Activated CD8-positive, alpha-beta memory T cell treated with anti-CD3 and anti-CD28 coated beads, Interleukin-2, amount 50 U/mL, for 48 hours (primary cell): ENCODE measurements at places on chromosomes 2 and 18.

GRCh38 chr2:128523457-128523856 lies 204.8 kb upstream of the HS6ST1 start:
- no peak for DNase-seq

DNA sequence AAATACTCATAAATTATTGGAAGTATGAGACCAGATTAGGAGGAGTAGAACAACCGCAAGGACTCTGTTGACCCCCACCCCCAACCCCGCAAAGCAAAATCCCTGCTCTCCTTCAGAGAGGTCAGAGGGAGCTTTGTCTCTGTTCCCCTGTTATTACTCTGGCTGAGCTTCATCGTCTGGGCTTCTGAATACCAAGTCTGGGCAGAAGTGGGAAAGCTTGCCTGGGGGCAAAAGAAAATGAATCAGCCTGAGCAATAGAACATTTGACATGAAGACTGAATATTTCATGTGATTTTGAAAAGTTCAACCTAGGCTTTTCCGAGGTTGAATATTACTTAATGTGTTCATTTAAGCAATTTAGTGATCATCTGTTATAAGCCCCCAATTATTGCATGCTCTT lies 114.6 kb upstream of the ARHGAP28 start:
- DNase-seq = no peak

DNA sequence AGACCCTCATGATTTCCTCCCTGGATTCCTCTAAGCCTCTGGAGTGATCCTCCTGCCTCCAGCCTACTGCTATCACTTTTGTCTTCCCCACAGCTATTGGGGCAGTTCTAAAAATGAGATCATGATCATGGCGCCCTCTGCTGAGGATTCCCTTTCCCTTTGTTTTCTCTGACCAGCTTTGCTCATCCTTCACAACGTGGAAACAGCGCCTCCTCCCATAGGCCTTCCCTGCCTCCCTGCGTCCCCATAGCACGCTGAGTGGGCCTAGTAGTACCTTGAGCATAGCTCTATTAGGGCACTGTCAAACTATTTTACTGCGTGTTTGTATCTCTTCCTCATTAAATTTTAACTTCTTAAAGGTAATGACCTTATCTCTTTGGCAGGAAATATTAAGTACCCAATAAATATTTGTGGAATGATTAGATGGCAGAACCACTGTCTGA lies 207.0 kb upstream of the FANCL start:
- DNase-seq = no peak

DNA sequence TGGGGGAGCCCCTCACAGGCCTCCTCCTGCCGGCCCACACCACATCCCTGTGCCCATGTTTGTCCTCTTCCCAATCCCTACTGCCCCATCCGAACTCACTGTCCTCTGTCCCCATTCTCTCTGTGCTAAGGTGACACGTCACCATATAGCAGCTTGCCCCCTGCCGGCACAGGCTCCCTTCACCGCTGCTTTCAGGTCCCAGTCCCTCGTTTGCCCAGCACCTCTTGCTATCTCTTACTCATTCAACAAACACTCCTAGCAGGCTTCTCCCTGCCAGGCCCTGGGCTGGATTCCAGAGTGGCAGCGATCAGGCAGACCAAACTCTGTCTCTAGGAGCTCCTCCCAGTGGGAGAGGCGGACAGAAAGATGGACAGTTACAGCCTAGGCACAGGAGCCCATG lies 74.3 kb downstream of the TFCP2L1 start:
- no peak for DNase-seq

GRCh38 chr18:62312851-62313250 lies 12.3 kb upstream of the TNFRSF11A start:
- DNase-seq = no peak

- no peak for DNase-seq
Observed at GRCh38 chr18:27711382-27711781, 465.5 kb downstream of the CDH2 start.

- no peak for DNase-seq
Observed at GRCh38 chr18:56000041-56000440, 412.0 kb upstream of the TCF4 start.

- no peak for DNase-seq
Observed at GRCh38 chr2:204900487-204900886, 355.2 kb downstream of the PARD3B start.

DNA sequence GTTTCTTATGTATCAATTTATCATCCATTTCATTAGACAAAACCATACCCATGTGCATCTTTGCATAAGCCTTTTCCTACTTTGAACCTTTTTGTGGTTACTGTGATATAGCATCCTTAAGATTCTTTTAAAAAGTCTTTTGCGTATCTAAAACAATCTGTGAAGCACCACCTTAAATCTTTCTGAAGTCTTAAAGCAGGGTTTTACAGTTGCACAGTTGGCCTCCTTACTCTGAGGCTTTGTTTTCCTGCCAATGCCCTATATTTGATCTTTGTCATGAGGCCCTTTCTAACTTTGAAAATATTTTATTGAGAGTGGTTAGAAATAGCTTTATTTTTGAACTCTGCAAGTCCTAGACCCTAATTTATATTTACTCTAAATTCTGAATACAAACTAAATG lies 163.4 kb upstream of the MAP3K20 start:
- DNase-seq = no peak

- DNase-seq = no peak
Observed at GRCh38 chr2:118103951-118104940, 16.0 kb downstream of the INSIG2 start.

GRCh38 chr2:28282248-28282647 lies 110.4 kb upstream of the FOSL2 start:
- no peak for DNase-seq

GRCh38 chr18:12334863-12335262 lies 26.8 kb downstream of the TUBB6 start:
- no peak for DNase-seq

GRCh38 chr2:169768262-169768995 lies 30.2 kb upstream of the SSB start:
- DNase-seq = peak; percentile 71

- DNase-seq = peak; percentile 73
Observed at GRCh38 chr2:165793779-165794535, at the start of gene GALNT3. Gene GALNT3 (minus strand): TSS chr2:165794247. CDS start chr2:165770700, 23,547 bp downstream.

GRCh38 chr2:16139663-16140615 lies 199.6 kb downstream of the MYCN start:
- no peak for DNase-seq

- DNase-seq = no peak
Observed at GRCh38 chr2:25996844-25997243, 14.5 kb upstream of the KIF3C start.

GRCh38 chr2:124810132-124810531 lies 785.0 kb downstream of the CNTNAP5 start:
- DNase-seq = no peak

DNA sequence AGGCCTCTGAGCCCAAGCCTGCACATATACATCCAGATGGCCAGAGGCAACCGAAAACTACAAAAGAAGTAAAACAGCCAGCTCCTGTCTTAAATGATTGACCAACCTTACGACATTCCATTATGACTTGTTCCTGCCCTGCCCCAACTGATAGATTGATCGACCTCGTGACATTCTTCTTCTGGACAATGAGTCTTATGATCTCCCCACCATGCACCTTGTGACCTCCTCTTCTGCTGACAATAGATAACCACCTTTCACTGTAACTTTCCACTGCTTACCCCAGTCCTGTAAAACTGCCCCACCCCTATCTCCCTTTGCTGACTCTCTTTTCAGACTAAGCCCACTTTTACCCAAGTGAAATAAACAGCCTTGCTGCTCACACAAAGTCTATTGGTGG lies 670.0 kb upstream of the PKDCC start:
- DNase-seq = no peak

GRCh38 chr18:75072672-75073371 lies 136.1 kb downstream of the PTGR3 start:
- no peak for DNase-seq

GRCh38 chr18:73791081-73791480 lies 356.6 kb downstream of the FBXO15 start:
- DNase-seq = no peak

DNA sequence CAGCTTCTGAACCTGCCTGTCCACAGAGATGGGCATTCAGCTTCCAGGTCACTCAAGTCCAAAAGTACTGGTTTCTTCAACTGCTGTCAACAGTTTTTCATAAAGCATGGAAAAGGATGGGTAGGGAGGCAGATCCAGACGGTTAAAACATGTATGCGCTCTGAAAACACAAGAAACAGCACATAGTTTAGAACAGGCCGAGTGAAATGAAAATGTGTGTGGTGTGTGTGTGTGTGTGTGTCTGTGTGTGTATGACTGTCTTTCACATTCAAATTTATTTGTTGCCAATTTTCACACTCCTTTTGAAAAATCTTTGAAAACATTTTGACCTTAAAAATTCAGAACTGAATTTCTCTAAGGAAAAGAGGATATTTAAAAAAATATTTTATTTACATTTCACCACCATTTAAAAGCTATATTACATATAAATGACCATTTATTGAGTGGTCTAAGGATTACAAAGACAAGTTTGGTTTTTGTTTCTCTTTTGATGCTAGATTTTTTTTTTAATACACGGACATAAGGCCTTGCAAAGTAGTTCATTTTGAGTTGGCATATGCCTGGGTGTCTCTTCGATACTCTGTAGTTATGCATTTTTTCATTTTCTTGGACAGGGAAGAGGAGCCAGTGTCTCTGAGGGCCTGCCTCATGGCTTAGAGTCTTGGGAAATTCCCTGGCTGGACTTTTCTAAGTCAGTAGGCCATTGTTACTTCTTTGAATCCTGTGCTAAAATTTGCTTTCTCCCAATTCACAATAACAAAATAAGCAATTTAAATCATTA lies 30.0 kb upstream of the STK17B start:
- no peak for DNase-seq

DNA sequence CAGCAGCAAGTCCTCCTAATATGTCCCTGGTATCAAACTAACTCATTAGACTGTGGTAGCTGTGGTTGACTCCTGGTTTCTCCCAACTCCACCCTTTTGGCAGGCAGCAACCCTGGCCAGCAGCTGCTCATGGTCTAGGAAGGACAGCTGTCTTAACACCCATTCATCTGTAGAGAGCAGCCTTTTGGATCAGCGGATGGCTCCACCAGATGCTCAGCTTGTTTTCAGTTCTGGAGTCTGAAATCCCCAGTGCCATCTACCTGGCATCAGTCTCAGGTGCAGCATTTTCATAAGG lies 100.5 kb downstream of the SPOPL start:
- no peak for DNase-seq

DNA sequence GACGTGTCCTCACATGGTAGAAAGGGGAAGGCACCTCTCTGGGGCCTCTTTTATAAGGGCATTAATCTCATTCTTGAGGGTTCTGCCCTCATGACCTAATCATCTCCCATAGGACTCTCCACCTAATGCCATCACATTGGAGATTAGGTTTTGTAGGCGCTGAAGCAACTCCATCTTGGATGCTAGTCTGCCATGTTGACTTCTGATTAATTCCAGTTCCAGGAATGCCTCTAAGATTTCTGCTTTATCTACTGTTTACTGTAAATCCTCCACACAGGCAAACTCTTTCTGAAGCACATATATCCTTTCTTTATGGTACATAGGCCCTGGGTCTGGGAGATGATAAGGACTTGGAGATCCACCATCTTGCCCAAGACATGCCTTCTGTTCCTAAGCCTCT lies 49.3 kb upstream of the YWHAQ start:
- DNase-seq = no peak

GRCh38 chr2:148306027-148306426 lies 285.1 kb downstream of the MBD5 start:
- no peak for DNase-seq

DNA sequence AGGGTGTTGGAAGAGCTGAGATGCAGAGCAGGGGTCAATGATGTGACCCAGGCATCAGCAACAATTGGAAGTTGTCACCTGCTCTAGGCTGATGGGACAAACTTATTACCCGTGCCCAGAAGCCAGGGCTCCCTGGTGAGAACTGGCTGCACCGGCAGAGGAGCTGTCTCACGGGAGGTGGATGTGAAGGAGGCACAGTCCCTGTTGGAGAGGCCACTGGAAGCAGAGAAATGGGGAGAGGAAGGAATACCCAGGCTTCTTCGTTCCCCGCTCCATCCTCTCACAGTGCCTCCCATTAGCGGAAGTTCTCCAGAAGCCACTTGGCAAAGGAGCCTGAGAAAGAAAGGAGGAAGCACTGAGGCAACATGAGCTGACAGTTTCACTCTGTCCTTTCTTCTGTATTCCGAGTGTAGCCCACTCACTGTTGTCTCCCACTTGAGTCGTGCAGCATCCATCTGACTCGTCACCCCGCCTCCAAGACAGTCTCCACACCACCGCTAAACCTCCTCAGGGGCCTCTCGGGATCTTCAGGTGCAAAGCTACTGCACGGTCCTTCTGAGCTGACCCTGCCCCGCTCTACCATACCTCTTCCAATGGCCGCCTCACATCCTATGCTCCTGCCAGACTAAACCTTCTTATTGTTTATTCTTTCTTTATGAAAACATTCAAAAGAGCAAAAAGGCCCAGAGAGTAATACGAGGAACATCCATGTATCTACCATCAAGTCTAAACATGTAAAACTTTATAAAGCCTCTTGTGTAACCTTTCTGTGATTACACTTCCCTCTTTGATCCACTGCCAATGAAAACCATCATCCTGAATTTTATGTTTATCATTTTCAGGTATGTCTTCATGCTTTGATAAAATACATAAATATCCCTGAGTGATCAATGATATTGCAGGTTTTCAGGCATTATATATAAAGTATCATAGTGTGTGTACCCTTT lies 19.1 kb upstream of the AFTPH start:
- DNase-seq = no peak
